ENCODE measurements at places on chromosomes 16 and 17.

- DNase-seq = no peak
Measured at GRCh38 chr17:4480929-4481898, 17.5 kb upstream of the SPNS2 start.

- no peak for DNase-seq
Measured at GRCh38 chr16:83005653-83006160, 378.9 kb downstream of the CDH13 start.

GRCh38 chr16:85750146-85750826, 610 bp downstream of the C16orf74 start:
- DNase-seq = no peak

DNA sequence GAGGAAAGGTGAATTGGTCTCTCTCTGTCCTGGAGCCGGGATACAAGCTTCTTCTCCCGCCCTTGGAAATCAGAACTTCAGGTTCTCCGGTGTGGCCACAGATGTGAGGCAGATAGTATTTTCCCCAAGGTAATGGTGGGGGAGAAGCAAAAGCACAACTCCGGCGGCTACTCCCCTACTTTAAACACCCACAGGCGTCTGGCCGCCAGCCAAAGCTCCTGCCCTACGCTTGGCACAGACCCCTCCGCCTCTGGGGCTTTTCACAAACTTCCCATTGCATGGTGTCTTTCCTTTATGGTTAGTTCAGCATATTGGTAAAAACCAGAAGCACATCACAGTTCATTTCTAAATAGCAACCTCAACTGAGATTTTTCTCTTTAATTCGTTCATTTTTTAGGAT, 39.4 kb upstream of the B4GALNT2 start:
- no peak for DNase-seq

GRCh38 chr16:67672739-67673662, 6.4 kb downstream of the C16orf86 start:
- DNase-seq = peak; percentile 76

DNA sequence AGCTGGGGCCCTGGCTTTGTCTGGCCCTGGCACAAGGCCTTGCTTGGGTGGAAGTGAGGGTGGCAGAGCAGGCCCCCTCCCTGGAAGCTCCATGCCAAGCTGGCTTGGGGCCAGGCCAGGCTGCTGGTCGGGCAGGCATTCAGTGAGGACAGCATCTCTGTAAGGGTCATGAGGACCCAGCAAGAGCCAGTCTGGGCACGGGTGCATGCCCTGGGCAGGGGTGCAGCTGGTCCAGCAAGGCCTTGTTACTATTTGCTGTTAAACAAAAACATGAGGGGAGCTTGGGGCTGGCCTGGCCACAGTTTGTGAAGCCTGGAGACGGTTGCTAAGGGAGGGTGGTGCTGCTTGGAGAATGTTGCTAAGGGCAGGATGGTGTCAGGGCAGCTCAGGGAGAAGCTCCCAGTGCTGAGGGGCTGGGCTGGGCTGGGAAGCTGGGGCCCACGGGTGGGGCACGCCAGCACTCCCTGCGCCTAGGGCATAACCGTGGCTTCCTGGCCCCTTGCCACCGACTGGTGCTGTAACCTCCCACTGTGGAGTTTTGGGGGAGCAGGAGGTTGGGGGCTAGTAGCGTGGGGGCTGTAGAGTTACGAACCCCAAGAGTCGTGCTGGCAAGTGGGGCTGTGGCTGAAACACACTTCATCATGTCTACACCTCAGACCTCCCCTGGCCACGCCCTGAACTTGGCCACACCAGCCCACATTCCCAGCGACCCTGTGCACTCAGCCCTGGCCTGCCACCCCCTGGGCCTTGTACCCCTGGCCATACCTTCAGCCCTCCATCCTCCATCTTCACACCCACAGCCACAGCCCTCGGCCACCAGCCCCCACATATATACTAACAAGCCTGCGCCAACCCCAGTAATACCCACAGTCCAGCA, 1.6 kb downstream of the TPPP3 start:
- peak; percentile 33 for DNase-seq

- DNase-seq = no peak
Measured at GRCh38 chr16:29972500-29972899, 1.2 kb upstream of the TAOK2 start.

- no peak for DNase-seq
Measured at GRCh38 chr17:78375401-78376151, 2.9 kb upstream of the PGS1 start.

- DNase-seq = no peak
Measured at GRCh38 chr17:13403982-13404946, 197.5 kb downstream of the HS3ST3A1 start.

DNA sequence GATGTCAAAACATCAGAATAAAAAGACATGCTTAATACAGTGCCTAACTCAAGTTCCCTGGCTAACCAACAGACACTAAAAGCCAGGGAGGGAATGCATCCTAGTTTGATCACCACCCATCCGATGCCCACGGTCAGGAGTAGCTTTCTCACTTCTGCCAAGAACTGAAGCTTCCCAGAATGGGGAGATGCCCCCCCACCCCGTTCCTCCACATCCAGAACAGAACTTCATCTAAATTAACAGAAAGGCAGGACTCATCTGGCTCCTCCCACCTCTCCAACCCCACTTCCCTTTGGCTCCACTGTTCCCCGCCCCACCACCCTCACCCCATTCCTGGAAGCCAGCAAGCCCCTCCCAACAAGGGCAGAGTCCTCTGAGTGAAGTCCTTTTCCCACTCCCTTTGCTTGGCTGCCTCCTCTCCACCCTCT, 33.7 kb downstream of the GDE1 start:
- DNase-seq = peak; percentile 64

DNA sequence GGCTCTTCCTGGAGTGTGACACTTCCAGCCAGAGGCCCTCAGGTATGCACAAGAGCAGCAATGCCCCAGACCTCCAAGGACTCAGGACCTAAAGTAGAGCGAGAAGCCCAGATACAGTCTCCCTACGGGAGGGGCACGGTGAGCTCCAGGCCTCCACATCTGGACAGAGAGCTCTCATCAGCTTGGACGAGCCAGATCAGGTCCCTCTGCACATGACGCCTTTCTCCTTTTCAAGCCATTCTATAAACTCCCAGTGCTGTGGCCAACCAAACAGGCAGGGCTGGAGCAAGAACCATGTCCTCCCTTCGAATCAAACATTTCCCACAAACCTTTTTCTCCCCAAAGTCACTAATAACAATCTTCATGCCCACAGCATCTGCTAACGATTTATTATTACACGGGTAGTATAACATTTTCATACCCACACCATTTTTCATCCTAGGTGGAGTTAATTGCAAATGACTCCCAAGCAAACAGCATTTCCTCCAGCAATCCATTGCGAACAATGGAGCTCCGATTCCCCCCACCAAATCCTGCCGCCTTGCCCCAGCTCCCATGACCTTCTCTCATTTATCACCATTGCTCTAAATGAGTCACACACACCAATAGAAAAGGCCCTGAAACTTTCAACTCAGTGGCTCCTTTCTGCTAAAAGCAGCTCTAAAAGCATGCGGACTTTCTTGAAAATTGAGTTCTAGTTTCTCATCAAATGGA, 24.2 kb upstream of the NLRP1 start:
- no peak for DNase-seq

GRCh38 chr16:81544700-81545271, 100.2 kb downstream of the CMIP start:
- DNase-seq = no peak

- no peak for DNase-seq
Measured at GRCh38 chr17:72605543-72605942, 484.7 kb downstream of the SOX9 start.

DNA sequence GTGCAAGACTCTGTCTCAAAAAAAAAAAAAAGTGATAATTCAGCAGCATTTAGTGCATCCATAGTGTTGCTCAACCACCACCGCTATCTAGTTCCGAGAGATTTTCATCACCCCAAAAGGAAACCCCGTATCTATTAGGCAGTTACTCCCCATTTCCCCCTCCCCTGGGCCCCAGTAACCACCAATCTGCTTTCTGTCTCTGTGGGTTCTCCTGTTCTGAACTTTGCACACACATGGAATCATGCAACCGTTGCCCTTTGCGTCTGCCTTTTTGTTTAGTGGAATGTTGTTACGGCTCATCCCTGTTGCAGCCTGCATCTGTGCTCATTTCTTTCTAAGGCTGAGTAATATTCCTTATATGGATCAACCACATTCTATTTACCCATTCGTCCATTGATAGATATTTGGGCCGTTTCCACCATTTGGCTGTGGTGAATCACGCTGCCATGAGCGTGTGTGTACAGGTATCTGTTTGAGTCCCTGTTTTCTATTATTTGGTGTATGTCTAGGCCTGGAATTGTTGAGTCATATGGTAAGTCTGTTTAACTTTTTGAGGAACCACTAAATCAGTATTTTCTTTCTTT, 8.7 kb upstream of the SYNGR2 start:
- DNase-seq = no peak

GRCh38 chr16:46961373-46962353, 11.8 kb downstream of the DNAJA2 start:
- DNase-seq = no peak

DNA sequence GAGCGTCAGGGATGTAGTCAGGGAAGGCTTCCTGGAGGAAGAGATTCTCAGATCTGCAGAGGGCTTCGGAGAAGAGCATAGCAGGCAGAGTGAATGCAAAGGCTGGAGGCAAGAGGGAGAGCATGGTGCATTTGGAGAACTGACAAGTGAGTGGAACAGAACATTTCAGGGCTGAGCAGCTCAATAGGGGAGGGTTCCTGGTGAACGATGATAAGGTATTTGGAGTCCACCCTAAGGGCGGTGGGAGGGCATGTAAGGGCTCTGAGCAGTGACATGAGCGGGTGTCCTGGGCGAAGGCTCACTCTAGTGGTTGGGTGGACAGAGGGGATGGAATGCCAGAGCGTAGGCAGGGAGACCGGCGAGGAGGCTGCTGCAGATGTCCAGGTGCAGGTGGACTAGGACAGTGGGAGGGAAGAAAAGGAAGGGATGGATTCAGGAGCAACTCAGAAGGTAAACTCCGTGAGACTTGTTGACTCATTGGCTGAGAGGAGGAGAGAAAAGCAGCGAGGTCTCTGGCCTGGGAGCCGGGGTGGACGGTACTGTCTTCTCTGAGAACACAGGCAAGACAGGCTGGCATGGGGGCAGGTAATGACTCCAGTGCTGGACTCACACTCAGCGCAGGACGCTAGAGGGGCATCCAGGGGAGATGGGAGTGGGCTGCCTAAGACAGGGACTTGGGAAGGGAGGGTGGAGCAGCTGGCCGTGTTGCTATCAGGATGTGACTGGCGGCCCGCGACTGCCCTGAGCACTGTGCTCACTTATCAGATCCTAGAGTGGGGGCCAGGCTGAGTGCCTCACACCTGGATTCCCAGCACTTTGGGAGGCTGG, 1.4 kb upstream of the PITPNA start:
- DNase-seq = no peak

DNA sequence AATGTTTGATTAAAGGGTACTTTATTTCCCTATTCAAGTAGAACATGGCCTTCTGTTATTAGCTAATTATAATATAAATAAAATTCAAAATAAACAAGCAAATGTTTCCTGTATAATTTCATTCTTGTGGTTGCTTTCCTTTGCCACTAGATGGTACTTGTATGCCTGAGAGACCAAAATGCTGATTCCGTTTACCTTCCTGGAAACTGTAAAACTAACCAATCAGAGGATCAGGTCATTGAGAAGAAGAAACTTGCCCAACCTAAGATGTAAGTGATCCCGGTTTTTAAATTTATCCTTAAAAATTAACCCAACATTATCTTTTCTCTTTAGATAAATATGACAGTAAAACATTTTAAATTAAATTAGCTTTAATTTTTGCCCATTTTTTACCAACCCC, 8.1 kb upstream of the ABCA5 start:
- DNase-seq = peak; percentile 76

GRCh38 chr16:79182616-79183015, 417.9 kb downstream of the MAF start:
- no peak for DNase-seq

DNA sequence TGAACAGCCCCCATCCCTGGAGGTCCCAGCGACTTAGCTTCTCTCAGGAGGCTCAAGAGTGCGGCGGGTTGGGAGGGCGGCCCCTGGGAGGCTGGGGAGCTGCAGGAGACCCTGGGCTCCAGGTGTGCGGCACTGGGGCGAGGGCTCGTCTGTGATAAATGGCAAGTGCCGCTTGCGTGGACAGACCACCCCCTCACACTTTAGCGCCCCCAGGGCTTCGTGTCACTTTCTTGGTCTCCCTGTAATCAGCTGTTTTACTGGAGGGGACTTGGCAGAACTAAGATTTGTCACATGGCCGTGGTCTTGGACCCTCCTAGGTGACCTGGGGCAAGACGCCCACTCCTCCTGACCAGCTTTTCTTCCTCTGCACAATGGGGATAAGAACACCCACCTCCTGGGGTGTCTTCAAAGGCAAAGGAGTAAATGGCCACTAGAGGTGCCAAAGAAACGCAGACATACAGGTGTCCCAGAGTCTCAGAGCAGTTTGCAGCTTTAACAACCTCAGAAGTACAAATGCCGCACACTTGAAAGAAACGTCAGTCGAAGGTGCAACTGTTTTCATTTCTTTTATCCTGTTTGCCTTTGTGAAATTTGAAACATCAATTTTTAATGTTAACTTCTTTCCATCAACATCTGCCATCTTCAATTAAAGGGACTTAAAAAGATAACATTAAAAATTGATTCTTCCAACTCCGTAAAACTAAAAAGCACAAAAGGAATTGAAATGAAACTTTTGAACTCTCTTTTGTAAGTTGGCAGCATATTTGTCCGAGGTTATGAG, 946 bp downstream of the OSGIN1 start:
- peak; percentile 77 for DNase-seq

DNA sequence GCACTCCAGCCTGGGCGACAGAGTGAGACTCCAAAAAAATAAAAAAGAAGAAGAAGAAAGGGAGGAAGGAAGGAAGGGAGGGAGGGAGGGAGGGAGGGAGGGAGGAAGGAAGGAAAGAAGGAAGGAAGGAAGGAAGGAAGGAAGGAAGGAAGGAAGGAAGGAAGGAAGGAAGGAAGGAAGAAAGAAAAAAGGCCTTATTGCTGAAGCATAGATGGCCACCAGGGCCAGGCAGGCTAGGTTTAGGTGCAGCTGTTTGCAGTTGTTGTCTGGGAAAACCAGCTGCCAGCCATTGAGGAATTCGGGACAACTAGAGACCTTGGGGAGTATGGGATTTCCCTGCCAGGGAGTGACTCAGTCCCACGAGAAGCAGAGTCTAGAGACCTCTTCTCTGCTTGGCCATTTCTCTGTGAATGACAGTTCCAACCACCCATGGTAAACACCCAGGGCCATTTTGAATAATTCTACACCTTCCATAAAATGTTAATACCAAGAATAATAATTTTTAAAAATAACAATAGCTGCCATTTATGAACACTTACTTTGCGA, 31.0 kb downstream of the SCNN1B start:
- no peak for DNase-seq
